ENCODE measurements at places on chromosomes 5 and 9. TPM values are rescaled to one million over a fixed set of nuclear protein-coding genes. Genes with fewer than 3 reads are reported as not detected.

Gene DAP
- 34.4 TPM for polyA plus RNA-seq

Gene ABLIM3
- polyA plus RNA-seq, result 7.3 TPM

Gene LRRC19
- under 0.01 TPM for polyA plus RNA-seq

Gene GARIN3
- not detected for polyA plus RNA-seq

Gene SPATA9
- polyA plus RNA-seq, result 0.68 TPM

Gene BTNL8
- 0.46 TPM for polyA plus RNA-seq

Gene CCDC183
- 5.0 TPM for polyA plus RNA-seq

Gene CLINT1
- 54.1 TPM for polyA plus RNA-seq

Gene CNTNAP3
- 4.4 TPM for polyA plus RNA-seq

Gene PTPN3
- 9.5 TPM for polyA plus RNA-seq

Gene SPINK13
- 1.1 TPM for polyA plus RNA-seq

Gene TRMO
- polyA plus RNA-seq, result 19.8 TPM

Gene CNOT6
- polyA plus RNA-seq, result 14.2 TPM

Gene SLC35A4
- 28.0 TPM for polyA plus RNA-seq

Gene SHISAL2B
- 0.32 TPM for polyA plus RNA-seq

Gene TMEM267
- polyA plus RNA-seq, result 20.6 TPM

Gene PCDHA4
- 0.05 TPM for polyA plus RNA-seq

Gene SHLD3
- 5.6 TPM for polyA plus RNA-seq

Gene POU5F2
- 0.11 TPM for polyA plus RNA-seq

Gene LHX6
- 1.1 TPM for polyA plus RNA-seq

Gene EQTN
- polyA plus RNA-seq, result 0.21 TPM

Gene ZNF189
- polyA plus RNA-seq, result 13.6 TPM

Gene CYFIP2
- 102 TPM for polyA plus RNA-seq

Gene SLC24A2
- 0.05 TPM for polyA plus RNA-seq

Gene DOCK2
- 34.6 TPM for polyA plus RNA-seq

Gene PTPA
- polyA plus RNA-seq, result 70.1 TPM

Gene FBP2
- 0.32 TPM for polyA plus RNA-seq

Gene ZNF879
- 5.9 TPM for polyA plus RNA-seq

Gene HSDL2
- 28.6 TPM for polyA plus RNA-seq

Gene OR1J2
- not detected for polyA plus RNA-seq

Gene SLC6A19
- 0.16 TPM for polyA plus RNA-seq

Gene SLC6A18
- polyA plus RNA-seq, result 0.05 TPM

Gene SLC6A3
- 14.9 TPM for polyA plus RNA-seq

Gene PCDHGA4
- 0.11 TPM for polyA plus RNA-seq

Gene GPRIN1
- polyA plus RNA-seq, result 0.82 TPM

Gene FOXD4L6
- polyA plus RNA-seq, result 0.16 TPM

Gene ANXA2R
- polyA plus RNA-seq, result 68.7 TPM

Gene THBS4
- polyA plus RNA-seq, result 14.3 TPM

Gene GFI1B
- 0.34 TPM for polyA plus RNA-seq

Gene KCNV2
- polyA plus RNA-seq, result not detected

Gene FST
- 7.2 TPM for polyA plus RNA-seq

Gene SLC4A9
- polyA plus RNA-seq, result 0.07 TPM
